ENCODE measurements at places on chromosomes 16 and 17.

GRCh38 chr16:53785044-53785443 is 81.1 kb downstream of the FTO start:
- no peak for DNase-seq

DNA sequence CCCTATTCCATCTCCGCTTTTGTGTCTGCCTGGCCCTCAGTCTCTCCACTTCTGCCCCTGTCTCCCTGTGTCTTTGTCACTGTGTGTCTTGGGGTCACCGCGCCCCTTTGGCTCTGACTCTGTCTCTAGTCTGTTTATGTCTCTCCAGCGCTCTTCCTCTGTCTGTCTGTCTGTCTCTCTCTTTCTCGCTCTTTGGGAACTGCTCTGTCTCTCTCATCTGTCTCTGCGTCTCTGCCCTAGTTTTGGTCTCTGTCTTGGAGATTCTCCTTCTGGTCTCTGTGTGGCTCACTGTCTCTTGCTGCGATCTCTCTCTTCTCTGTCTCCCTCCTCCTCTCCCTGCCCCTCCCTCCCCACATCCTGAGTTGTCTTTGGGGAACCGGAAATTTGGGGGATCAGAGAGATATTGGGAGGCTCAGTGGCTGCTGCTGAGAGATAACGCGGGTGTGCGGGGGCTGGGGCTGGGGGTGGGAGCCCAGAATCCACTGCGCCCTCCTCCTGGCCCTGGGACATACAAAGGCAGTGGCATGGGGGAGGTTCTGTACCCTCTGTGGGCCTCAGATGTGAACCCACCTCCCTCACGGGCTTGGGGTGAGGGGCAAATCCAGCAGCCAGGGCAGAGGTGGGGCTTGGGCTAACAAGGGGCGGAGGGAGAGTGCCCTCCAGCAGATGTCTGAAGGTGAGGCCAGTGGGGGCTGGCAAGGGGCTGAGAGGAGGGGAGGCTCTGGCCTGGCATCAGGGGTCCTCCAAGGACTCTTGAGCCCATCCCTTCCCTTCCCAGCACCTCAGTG is 24.4 kb downstream of the LAT start:
- DNase-seq = no peak

DNA sequence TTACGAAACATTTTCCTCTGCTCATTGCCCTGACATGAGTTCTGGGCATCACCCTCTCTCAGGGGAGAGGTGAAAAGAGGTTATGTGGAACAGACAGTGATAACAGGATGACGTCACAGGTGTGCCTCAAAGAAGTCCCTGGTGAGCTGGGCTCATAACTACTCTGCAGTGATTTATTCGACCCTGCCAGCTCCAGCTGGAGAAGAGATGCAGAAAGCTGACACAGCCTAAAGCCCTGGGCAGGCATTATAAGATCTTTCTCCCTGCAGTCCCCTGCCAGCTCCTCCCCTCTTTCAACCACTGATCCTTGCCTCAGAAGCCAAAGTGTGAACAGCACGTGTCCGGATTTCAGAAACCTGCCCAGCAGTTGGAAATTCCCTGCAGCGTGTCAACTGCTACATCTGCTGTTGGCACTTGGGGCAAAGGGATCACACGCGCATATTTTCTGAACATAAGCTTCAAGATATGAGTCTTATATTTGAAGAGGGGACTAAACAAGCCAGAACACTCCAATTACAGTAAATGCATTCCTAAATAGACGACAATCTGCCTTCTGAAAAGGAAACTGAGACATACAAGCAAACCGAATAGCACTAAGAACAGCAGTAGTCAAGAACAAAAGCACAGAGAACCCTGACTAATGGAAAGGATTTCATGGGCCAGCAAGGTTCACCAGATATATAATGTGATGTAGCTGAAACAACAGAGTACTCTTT is 80.5 kb downstream of the SMG6 start:
- peak; percentile 50 for DNase-seq

DNA sequence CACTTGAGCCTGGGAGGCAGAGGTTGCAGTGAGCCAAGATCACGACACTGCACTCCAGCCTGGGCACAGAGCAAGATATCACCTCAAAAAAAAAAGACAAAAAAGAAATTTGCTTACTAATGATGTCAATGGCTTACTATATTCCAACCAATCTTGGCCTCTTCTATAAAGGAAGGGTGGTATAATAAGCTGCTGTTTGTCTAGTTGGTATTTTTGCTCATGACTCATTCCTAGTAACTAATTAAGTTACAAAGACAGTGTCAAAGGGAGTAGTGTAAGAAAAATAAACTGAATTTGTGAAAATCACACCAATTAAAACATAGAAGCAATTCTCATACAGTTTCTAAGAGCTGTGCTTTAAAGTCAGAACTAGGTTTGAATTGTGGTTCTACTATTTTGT is 82.5 kb downstream of the NLK start:
- DNase-seq = no peak

DNA sequence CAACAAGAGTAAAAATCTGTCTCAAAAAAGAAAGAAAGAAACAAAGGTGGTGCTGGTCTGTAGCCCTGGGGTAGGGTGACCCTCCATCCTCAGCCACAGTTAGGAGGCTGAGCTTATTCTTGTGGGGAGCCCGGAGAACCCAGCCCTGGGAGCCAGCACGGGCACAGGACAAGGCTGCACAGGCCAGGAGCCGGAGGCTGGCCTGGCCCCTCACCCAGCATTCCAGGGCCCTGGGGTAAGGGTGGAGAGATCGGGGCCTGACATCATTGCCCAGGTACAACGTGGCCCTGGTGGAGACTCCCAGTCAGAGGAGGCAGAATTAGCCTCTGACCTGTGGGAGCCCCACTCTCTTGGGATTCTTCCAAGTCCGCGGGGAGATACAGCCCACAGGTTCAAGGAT is 10.3 kb upstream of the KRT17 start:
- no peak for DNase-seq

- DNase-seq = no peak
These were observed 52.0 kb upstream of the TEX2 start for GRCh38 chr17:64315032-64315490.

- no peak for DNase-seq
These were observed 112.1 kb downstream of the COPRS start for GRCh38 chr17:31746884-31747495.

DNA sequence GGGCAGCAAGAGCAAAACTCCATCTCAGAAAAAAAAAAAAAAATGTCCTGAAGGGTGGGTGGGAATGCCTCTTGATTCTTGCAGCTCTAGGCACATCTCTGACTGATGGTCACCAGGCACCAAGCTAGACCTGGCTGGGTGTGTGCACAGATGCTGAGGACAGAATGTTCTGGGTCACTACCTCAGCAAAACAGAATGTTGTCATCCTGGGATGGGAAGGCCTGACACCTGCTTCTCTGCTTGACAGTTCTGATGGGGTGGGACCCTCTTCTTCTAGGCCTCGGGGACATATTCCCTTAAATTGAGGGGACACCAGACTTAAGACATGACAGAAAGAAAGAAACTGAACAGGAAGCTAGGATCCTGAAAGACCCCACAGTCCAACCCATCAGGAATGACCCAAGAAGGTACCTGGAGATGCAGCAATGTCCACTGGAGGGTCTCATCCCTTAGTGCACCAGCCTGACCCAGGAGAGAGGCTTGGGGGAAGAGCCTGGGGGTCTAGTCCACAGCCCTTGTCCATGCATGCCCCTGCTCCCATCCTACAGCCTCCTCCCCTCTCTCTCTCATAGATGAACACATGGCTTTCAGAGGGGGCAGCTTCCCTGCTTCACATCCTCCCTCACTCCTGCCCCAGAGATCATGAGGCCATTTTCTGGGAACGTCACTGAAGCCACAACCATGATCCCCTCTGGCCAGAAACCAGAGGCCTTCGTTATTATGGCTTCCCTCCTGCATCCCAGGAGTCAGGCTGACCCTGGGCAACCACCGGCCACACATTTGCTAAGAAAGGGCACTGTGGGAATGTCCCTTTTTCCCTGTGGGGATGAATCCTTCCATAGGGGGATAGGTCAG is 3.8 kb upstream of the STAT5B start:
- DNase-seq = no peak

DNA sequence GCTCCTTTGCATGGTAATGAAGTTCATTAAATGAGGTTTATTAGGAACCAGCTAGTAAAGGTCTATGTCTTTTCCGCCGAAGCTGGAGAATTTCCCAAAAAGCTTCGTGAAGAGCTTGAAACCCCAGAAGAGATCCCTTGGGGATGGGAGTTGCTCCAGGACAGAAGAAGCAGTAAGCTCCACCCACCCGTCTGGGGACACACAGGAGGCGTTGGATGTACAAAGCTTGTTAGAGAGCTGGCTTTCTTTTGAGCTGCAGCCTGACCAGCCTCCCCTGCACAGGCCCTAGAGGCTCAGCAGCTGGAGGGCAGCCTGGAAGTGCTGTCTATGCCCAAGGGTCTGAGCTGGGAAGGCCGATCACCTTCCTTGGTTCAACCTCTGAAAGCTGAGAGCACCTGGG is 147.4 kb upstream of the SDK2 start:
- DNase-seq = no peak

GRCh38 chr16:56758432-56758831 is 28.5 kb downstream of the NUP93 start:
- DNase-seq = no peak

GRCh38 chr16:4306470-4307214 is 9.2 kb upstream of the GLIS2 start:
- peak; percentile 65 for DNase-seq

DNA sequence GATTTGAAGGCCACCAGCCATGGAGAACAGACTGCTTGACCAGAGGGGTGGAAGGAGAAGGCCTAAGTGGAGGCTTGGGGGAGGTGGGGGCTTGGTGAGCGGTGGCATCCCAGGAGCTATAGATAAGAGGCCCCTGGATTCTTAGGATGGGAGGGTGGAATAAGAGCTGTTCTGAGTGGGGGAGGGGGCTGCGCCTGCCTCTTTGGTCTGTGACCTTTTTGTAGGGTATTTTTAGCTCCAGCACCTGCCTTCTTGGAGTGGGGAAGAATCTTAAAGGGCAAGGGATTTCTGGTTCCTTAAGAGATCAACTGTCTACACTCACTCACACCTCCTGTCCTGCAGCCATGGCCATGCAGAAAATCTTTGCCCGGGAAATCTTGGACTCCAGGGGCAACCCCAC is 567 bp downstream of the ENO3 start:
- no peak for DNase-seq

DNA sequence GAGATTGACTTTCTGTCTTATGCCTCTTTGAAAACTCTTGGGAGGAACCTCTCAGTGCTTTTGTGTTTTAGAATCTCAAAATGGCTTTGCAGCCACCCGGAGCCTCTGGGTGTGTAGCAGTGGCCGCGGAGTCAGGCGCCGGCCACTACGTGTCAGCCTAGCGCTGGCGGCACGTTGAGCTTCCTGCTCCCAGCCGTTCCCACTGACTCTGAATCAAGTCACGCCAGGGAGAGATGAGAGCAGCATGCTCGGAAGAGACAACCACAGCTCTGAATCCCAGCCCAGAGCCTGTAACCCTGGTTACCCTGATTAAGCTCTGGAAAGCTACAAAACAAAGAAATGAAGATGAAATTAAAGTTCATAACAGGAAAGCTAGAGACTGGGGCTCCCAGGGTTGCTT is 97.4 kb upstream of the CACNG5 start:
- no peak for DNase-seq

DNA sequence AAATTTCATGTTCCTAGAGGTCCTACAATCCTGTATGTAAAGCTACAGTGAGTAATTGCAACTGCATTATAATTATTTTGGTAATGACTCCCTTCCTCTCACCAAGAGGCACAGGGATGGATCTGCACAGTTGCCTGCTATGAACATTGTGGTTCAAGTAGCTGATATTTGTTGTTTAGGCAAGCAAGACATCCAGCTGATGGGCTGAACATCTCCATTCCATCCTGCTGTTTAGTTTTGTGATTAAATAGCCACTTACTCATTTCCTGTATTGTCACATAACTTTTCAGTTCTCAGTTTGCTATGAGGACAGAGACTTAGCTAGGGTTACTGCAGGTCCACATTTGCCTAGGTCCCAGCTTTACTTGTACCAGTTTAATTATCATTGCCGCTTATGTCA is 181.2 kb upstream of the TBX2 start:
- no peak for DNase-seq

DNA sequence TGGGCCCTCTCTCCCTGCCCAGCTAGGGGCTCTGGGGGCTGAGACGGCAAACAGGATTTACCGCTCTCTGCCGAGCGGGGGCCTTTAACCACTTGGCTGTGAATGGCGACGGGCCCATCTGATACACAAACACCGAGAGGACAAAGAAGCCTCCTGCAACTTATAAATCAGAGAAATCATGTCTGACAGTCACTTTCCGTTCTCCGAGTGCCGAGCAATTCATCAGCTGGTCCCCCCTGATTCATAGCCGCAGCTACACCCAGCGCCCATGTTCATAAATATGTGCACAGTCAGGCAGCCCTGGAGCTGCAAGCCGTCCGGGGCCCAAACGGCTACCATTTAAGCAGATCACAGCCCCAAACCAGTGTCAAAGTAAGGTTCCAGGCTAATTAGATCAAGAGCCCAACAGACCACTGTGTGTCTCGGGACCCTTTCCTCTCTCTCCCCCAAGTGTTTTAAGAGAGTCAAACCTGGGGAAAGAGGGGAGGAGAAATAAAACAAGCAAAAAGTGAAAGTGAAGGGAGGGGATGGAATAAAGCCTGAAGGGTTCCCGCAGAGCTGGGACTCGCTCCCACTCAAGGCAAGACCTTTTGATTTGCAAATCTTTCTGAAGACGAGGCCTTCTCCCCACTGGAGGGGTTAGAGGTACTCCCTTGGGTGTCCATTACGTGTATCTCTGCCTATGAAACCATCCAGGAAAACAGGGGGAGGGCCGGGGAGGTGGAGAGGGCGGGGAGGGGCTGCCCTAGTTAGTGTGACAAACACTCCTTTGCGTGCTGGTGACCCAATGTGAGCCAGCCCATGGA is 154.7 kb downstream of the C16orf78 start:
- no peak for DNase-seq

- DNase-seq = no peak
These were observed 13.7 kb downstream of the GJD3 start for GRCh38 chr17:40350689-40351358.

- no peak for DNase-seq
These were observed 16.8 kb upstream of the CCL1 start for GRCh38 chr17:34379868-34380267.

DNA sequence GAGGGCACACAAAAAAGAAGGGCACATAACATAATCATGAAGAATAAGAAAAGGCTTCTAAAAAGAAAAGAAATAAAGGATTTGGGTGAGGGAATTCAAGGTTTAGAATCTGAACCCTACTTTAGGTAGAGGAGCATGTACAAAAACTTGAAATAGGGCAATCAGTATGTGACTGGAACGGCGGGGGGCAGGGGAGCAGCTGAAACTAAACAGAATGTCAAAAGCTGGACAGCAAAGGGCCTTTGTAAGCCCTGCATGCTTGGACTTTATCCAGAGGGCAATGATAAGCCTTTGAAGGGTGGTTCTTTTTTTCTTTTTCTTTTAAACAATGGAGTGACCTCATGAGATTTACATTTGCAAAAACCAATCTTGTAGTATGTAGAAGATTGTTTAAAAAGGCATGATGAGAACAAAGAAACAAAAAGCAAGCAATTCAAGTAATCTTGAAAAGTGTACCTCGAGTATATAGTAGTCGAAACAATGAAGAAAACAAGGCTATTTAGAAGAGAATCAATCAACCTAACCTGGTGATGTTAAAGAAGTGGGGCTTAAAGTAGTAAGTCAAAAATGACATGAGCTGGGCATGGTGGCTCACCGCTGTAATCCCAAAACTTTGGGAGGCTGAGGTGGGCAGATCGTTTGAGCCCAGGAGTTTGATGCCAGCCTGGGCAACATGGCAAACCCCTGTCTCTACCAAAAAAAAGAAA is 46.7 kb upstream of the ANKFY1 start:
- no peak for DNase-seq

Measured in GM10248 (cell line).